CD4-positive, alpha-beta T cell treated with Interleukin-6 at 100 ng/mL for 8 hours (primary cell): ENCODE measurements at places on chromosomes 4 and X.
A peak's percentile ranks its signal among the peaks of the same experiment; 100 is the strongest.

GRCh38 chr4:38166082-38166481, 205.9 kb downstream of the PTTG2 start:
- no peak for DNase-seq

DNA sequence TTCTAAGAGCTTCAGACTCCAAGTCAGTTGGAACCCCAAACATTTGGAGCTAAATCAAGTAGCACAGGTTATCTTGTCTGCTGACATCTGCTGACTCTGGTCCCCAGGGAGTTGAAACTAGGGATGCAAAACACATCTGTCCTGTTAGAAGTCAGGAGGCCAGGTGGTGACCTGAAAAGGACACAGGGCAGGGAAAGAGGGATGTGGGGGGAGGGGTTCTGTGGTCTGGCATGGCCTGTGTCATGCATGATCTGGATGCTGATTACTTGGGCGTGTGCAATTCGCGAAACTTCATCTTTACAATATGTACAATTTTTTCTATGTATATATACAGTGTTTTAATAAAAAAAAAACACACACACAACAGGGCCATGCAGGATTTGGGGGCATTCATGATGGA, 55.3 kb downstream of the FHDC1 start:
- no peak for DNase-seq

GRCh38 chrX:57379296-57379695, 92.8 kb downstream of the FAAH2 start:
- no peak for DNase-seq

DNA sequence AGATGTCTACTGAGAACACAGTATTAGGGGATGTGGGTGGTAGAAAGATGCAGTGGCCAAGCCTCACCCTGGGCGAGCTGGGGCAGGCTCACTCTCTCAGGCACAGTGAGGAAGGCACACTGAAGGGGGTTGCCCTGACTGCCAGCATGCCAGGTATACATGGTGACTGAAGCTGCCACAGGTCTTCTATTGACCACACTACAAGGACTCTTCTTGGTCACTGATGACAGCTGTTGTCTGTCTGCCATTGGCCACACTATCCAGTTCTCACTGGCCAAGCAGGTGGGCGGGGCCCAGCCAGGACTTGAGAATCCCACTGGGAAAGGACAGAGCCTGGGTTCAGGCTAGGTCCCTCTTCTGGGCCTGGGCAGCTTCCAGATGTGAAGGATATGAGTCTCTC, 39.7 kb upstream of the TBC1D14 start:
- DNase-seq: no peak

DNA sequence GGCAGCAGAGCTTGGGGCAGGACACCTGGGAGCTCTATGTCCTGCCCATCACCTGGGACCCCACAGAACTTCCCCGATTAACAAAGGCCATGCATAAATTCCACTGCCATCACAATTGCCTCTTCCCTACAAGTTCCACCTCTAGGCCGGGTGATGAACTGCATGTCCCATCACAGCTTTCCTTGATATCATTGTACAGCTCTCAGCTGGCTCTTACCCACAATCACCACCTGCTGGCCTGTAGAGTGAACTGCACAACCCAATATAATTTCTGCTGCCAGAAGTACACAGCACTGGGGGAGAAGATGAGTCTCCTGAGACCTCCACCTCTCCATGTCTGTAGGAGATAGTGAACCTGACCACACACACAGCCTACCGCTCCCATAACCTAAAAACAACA, 285.0 kb upstream of the AADAT start:
- DNase-seq: no peak

GRCh38 chr4:69224891-69225290, 10.3 kb upstream of the UGT2B11 start:
- DNase-seq: no peak

GRCh38 chrX:71540801-71541200, 7.9 kb downstream of the OGT start:
- DNase-seq: no peak

DNA sequence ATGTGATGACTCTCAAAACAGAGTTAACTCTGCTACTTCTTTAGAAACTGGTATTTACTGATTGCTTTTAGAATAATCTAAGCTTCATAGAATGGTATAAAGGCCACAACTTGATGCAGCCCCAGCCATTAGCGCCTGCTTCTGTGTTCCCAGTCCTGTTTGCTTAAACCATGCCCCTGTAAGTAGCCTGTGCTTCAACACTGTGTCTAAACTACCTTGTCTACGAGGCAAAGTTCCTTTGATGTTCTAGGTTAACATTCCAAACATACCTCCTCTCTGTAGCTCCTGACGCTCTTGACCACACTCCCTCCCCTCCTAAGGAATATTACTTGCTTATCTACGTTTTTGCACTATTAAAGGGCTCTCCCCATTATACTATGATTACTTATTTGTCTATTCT, 352.5 kb upstream of the ADGRL3 start:
- no peak for DNase-seq

- no peak for DNase-seq
Measured at GRCh38 chr4:115501656-115502055, 388.2 kb upstream of the NDST4 start.

GRCh38 chrX:107826238-107827029, 768 bp downstream of the MID2 start:
- peak; percentile 16 for DNase-seq
